Breast epithelium (tissue), 4 donors: ENCODE measurements at places on chromosomes 2 and 18. TPM values are rescaled to one million over a fixed set of nuclear protein-coding genes. Genes with fewer than 3 reads are reported as not detected.

The HOXD9 gene
- total RNA-seq, result 2.4 TPM

The CRYBA2 gene
- total RNA-seq, result not detected

The OBSL1 gene
- 69.2 TPM for total RNA-seq

The ANKRD39 gene
- 8.8 TPM for total RNA-seq

The SKOR2 gene
- not detected for total RNA-seq

The ANKRD30BL gene
- not detected for total RNA-seq

The KANSL1L gene
- total RNA-seq, result 40.3 TPM

The ASXL3 gene
- total RNA-seq, result 0.98 TPM

DNA sequence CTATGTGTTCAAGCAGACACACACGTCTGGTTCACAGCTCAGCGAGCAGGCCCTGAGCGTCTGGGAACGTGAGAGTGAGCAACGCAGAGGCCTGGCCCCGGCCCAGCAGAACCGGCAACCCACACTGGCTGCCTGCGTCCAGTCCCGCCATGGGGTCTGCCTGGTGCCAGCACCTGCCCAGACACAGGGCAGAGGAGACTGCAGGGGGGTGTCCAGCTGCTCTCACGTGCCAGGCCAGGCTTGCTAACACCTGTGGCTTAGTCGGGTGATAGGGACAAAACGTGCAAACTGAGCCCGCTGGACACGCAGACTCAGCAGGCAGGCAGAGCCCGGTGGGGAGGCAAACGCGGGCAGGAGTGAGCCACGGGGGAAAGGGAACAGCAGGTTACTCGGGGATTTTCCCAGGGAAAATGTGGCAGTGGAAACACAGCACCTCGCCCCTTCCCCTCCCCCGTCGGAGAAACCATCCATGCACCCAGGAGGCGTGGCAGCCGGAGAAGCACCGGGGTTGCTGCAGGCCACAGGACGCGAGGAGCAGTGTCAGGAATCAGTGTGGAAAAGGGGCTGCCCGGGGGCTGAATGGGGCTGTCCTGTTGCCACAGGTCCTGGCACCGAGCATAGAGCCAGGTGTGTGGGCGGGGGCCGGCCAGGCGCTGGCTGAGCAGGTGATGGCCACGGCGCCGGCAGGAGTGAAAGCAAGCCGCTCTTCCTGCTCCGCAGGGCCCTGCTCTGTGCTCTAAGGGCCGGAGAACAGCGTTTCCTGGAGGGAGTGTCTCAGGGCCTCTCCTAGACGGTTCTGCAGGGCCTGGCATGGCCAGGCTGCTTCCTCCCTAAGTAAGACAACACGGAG lies 154.7 kb downstream of the HDAC4 start:
- peak; percentile 52 for DNase-seq

GRCh38 chr2:169343202-169343601 lies 19.1 kb downstream of the LRP2 start:
- peak; percentile 33 for DNase-seq

DNA sequence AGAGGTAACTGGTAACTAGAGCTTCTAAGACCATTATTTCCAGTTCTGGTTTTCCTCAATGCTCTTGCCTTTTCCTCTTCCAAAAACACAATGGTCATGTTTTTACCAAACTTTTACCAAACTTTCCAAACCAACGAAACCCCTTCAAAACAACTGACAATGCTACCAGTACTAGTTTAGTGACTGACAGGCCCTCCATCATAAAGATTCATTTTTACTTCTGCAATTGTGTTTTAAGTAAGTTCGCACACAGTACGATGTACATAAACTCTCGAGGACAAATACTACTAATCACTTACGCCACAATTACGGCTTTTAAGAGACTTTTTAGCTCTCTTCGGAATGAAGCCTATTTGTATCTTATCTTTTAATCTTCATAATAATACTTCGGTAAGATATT lies 900 bp downstream of the C18orf32 start:
- no peak for DNase-seq

DNA sequence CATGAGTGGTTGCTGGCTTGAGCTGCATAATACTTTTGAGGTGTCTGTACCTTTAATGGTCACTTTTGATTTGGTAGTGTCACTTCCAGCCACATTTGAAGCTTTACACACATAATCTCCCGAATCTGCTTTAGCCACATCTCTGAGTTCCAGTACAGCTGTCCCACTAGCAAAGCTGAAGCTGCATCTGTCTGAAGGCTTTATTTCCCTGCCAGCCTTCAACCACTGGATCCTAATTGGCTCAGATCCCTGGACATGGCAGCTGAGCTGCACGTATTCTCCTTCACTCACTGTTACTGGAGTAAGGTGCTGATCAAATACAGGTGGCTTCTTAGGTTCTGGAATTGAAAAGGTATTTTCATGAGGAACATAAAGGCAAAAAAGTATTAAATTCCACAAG lies 99.7 kb downstream of the TTN start:
- no peak for DNase-seq

DNA sequence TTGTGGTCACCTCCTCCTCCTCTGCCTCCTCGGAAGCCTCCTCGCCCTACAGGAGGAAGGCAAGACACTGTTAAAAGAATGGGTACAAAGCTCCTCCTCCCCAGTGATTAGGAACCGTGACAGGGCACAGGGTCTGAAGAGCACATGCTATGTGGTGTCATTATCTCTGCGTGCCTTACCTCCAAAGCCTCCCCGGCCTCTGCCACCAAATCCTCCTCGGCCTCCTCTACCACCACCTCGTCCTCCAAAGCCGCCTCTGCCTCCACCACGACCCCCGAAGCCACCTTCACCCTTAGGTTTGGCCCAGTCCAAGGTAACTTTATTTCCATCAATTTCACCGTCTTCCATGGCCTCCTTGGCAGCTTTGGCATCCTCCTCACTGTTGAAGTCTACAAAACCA lies 9.1 kb downstream of the NCL start:
- no peak for DNase-seq

DNA sequence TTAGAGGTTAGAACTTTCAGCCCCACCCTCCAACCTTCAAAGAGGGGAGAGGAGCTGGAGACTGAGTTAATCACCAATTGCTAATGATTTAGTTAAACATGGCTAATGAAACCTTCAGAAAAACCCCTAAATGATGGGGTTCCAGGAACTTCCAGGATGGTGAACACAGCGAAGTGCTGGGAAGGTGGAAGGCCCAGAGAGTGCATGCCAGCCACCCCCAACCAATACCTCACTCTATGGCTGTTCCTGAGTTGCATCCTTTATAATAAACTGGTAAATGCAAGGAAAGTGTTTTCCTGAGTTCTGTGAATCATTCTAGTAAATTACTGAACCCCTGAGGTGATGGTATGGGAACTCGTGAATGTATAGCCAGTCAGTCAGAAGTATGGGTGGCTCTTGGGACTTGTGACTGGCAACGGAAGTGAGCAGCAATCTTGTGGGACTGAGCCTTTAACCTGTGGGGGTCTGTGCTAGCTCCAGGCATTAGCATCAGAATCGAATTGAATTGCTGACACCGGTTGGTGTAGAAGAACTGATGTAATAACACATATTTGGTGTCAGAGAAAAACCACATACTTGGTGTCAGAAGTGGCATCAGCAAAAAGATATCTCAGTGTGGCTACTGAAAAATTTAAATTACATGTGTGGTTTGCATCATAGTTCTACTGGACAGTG lies 37.4 kb downstream of the NPHP1 start:
- no peak for DNase-seq

GRCh38 chr2:73256618-73256922 lies 22.5 kb downstream of the CCT7 start:
- no peak for DNase-seq

DNA sequence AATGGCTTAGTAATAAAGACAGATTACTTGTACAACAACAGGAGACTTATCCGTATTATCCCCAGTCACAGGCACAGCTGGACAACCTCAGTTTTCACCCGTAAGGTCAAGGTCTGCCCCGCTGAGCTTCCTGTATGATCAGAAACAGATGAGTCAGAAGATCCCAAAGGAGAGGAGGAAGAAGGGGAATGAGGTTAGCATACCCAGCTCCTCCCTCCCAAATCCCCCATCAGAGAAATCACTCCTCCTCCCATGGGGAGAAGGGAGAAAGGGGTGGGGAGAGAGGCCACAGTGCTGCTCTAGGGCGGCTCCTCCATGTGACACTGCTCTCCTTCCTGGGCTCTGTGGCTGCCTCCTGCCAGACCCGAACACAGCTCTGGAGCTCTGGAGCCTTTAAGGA lies 53.8 kb upstream of the SPTBN1 start:
- DNase-seq, result no peak

DNA sequence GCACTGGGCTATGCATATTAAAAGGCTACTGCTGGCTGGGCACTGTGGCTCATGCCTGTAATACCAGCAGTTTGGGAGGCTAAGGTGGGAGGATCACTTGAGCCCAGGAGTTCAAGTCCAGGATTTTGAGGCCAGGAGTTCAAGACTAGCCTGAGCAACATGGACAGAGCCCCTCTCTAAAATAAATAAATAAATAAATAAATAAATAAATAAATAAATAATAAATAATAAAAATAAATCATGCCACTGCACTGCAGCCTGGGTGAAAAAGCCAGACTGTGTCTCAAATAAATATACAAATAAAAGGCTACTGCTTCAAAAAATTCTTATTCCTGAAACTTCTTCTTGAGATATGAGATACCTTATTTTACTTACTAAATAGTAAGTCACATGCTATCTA lies 439.6 kb downstream of the ERBB4 start:
- no peak for DNase-seq

- no peak for DNase-seq
Observed at GRCh38 chr2:219968685-219969345, 341.4 kb downstream of the SLC4A3 start.

GRCh38 chr2:225037415-225038230 lies 4.6 kb downstream of the DOCK10 start:
- no peak for DNase-seq

DNA sequence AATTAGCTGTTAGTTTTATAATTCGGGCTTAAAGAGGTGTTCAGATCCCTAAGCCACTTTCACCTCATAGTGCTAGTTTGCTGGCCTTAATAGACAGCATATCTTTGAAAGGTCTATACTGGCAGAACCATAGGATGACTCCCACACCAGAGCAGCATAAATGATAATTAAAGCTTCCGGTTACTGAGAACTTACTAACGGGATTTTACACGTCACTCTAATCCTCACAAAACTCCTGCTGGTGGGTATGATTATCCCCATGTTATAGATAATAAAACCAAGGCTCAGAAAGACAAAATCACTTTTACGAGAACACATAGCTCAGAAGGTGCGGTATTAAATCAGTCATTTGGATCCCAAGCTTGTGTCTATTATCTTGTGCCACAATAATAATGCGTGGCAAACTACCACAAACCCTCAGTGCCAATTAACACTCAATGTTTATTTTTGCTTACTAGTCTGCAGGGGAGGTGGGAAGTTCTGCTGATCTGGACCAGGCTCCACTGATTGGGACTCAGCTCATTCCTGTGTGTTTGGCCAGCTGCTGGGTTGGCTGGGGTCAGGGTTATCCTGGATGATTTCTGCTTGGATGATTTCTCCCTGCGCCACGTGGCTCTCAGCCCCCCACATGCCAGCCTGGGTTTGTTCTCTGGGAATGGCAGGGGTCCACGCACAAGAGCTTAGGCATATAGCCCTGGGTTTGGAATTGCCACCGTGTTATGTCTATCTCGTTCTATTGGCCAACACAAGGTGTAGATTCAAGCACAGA lies 62.3 kb downstream of the TRIB2 start:
- DNase-seq, result no peak

- DNase-seq, result no peak
Observed at GRCh38 chr2:115129536-115129935, 687.1 kb downstream of the DPP10 start.

- no peak for DNase-seq
Observed at GRCh38 chr18:30954262-30954661, 88.3 kb downstream of the DSC3 start.

- DNase-seq, result no peak
Observed at GRCh38 chr2:196591621-196592022, 47.9 kb upstream of the CCDC150 start.

DNA sequence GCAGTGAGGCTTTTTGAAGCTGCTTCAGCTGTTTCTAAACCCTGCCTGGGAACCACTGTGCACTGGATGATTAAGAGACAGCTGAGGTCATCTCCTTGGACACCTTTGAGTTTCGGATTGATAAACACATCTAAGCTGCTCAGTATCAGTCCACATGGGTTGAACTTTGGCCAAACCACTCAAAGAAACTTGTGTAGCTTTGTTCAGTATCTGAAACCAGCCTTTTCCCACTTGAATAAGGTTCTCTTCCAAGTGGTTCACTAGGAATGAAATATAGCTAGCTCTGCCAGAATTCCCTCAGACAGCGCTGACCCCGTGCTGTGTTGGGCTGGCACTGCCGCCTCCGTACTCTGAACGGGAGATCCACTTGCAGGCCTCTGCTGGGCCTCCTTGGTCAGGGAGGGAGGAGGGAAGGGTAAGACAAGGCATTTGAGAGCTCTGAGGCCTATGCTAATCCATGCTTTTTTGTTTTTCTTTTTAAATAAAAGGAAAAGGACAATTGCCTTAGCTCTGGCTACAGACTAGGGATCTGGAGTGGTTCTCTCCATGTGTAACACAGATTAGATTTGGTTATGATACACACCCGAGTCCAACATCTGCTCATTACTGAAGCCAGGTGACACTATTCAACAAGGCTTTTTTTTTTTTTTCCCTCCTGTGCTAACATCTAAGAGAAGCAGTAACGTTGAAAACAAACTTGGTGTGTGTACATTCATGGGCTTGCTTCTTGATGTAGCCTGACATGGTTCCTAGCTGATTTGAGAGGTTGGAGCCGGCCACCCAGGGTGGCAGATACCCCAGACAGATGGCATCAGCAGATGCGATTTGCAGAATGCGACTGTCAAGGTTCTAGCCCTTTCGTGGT lies 67.7 kb downstream of the NCK2 start:
- DNase-seq, result no peak

DNA sequence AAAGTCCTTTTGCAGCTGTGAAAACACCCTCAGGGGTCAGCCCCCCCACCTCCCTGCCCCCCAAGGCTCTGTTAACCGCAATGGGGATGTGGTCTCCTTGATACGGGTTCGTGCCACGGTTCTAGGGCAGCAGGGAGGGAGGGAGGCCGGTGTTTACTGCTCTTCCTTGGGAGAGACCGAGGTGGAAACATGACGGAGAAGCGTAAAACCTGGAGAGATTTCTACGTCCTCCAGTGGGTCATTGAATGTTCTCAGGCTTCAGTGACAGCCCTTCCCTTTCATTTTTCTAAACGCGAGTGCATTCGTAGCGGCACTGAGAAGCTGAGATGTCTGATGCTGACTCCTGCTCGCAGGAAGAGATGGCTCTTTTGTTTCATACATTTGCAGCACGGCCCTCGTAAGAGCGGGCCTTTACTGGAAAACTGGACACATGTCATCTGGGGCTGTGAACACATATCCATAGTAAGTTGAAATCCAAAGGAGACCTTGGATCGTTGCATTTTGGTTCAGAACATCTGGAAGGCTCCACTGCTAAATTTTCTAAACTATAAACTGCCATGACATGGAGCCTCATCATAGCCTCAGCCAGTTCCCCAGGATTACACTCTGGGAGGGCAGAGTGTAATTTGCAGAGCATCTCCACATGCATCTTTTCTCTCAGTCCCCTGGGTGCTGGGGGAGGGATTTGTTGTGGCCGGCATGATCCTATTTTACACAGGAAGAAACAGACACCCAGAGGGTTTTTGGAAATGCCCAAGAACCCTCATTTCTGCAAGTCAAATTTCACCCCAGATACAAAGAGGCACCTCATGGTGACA lies 40.6 kb upstream of the HDAC4 start:
- DNase-seq, result no peak

- DNase-seq, result no peak
Observed at GRCh38 chr2:133509777-133510176, 58.5 kb downstream of the NCKAP5 start.
